Aorta (tissue), 5 donors: ENCODE measurements at places on chromosomes 2 and 18. TPM values are rescaled to one million over a fixed set of nuclear protein-coding genes. Genes with fewer than 3 reads are reported as not detected.

DNA sequence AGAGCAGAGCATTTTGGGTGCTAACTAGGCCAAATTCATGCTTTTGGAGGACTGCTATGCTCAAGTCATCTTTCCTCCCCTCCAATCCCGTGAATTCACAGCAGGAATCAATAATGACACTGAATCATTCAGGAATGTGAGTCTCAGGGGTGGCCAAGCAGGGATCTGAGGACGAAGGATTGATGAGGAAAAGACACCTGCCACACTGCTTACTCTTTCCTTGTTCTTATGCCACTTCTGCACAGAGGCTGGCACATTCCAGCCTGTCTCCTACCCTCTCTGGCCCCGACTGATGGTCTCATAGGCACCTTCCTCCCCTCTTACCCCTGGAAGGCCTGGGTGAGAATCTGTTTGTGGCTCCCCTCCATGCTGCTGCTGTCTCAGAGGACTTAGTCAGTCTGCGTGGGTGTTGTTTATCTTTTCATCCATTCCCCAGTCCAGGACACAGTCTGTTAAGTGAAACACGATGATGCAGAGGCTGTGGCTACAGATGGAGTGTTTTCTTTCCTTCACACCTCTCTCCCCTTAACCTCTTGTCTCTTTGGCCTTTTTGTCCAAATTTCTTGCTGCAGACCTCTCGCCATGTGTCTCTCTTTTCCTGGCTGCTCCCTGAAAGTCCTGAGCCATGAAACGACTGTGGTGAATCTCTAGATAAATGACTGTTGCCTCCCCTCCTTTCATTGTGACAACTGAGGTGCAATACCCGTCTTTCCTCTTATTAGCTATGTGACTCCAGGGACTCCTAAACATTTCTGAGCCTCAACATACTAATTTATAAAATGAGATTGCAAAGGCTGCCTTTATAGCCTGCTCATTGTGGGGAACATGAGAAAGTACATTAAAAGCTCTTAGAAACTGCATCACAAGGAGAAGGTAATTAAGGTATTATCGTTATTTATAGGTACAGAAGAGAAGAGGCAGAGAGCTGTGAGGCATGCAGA is 86.9 kb downstream of the RDH14 start:
- peaks cover 2% of the 10 kb centered on the region for H3K4me1 ChIP-seq
- H3K27me3 ChIP-seq, result no peaks in the 10 kb centered on the region
- DNase-seq, result no peak
- no peaks in the 10 kb centered on the region for H3K36me3 ChIP-seq
- H3K4me3 ChIP-seq, result no peak overlapping the region

The SP140 gene
- 0.15 TPM for polyA plus RNA-seq

DNA sequence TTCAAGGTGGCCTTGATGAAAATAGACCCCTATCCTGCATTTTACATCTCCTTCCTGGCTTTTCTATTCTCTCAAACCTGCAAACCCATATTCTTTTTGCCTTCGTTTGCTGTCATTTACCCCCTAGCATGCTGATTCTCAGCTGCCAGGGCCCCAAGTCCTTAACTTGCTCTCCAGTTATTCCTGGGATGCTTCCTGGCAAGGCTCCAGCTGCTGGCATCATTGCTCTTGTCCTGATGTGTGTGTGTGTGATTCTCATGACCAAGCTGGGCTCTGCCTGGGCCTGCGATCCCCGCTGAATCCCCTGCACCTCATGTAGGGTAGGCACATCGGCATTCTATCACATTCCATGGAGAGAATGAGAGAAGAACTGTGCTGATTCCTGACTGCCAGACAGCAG is 11.9 kb downstream of the NPAS2 start:
- H3K36me3 ChIP-seq, result no peaks in the 10 kb centered on the region
- H3K4me1 ChIP-seq, result no peaks in the 10 kb centered on the region
- no peak overlapping the region for H3K27ac ChIP-seq
- no peak for DNase-seq
- no peak overlapping the region for H3K4me3 ChIP-seq

DNA sequence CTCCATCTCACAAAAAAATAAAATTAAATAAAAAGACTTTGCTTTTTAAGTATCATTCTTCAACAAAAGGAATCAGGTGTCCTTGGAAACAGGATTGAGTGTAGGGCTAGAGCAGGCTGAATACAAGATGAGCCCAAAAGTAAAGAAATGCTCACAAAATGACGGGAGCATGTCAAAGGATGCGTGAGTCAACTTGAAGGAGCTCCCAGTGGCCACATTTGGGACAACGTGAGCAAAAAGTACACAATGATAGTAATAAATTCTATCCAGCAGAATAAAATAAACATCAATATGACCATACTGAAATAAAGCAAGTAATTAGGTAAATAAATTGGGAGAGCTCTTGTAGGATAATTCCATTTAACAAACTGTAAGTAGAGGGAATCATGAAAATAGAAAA is 220.7 kb downstream of the PHLPP1 start:
- H3K4me3 ChIP-seq, result no peak overlapping the region
- no peaks in the 10 kb centered on the region for H3K4me1 ChIP-seq
- H3K27ac ChIP-seq, result peak overlapping the region; percentile 93
- H3K27me3 ChIP-seq, result no peaks in the 10 kb centered on the region

DNA sequence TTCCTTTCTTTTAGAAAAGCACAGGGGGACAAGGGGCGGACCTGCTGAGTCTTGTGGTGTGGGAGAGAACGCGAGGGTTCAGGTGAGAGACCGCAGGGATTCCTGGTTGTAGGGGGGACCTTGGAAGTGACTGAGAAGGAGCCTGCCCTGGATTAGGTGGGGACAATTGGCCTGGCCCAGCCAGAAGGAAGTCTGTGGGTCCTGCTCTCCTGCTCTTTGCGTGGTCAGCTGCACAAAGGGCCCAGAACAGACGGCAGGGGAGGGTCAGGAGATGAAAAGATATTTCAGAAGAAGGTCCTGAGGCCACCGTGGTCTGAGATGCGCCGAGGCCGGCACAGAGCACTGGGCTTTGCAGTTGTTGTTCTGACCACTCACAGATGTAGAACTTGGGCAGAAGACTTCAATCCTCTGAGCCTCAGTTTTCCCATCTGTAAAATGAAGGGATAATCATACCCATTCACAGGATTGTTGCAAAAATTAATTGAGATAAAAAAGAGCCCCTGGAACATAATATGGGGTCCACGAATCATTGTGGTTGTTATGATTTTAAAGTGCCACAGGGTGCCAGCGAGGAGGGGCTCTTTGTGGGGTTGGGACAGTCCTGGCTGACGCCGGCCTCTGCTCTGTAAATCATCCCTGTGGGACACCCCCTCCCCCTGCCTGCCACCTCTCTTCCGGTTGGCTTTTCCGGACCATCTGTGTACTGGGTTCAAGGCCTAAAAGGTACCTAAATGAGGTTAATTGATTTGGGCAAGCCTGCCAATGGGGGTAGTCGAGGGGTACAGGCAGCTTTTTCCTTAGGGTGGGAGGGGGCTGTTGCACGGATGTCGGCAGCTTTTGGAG is 1.8 kb downstream of the LPIN1 start:
- no peak overlapping the region for H3K4me3 ChIP-seq
- no peaks in the 10 kb centered on the region for H3K27me3 ChIP-seq
- H3K27ac ChIP-seq, result no peak overlapping the region
- H3K36me3 ChIP-seq, result no peaks in the 10 kb centered on the region
- peaks cover 5% of the 10 kb centered on the region for H3K4me1 ChIP-seq
- no peak for DNase-seq

DNA sequence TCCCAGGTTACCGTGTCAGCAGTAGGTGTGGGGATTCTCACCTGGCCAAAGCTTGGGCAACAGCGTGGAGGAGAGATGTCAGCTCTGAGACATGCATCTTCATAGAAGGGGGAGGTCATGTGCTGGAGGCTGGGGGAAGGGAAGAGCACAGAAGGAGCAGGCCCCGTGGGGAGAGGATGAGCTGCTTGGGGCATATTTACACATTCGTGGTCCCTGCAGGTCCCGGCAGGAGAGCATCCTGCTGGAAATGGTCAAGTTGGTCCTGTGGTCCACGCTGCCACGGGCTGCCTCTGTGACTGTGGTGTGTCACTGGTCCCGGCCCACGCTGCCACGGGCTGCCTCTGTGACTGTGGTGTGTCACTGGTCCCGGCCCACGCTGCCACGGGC is 195.1 kb upstream of the TWIST2 start:
- no peaks in the 10 kb centered on the region for H3K27me3 ChIP-seq
- no peak for DNase-seq
- no peak overlapping the region for H3K4me3 ChIP-seq
- H3K27ac ChIP-seq, result no peak overlapping the region
- no peaks in the 10 kb centered on the region for H3K36me3 ChIP-seq

GRCh38 chr2:168140892-168141291 is 106.5 kb downstream of the STK39 start:
- no peaks in the 10 kb centered on the region for H3K27me3 ChIP-seq
- H3K4me3 ChIP-seq, result no peak overlapping the region
- H3K27ac ChIP-seq, result no peak overlapping the region
- DNase-seq, result no peak
- H3K4me1 ChIP-seq, result no peaks in the 10 kb centered on the region
- no peaks in the 10 kb centered on the region for H3K36me3 ChIP-seq

DNA sequence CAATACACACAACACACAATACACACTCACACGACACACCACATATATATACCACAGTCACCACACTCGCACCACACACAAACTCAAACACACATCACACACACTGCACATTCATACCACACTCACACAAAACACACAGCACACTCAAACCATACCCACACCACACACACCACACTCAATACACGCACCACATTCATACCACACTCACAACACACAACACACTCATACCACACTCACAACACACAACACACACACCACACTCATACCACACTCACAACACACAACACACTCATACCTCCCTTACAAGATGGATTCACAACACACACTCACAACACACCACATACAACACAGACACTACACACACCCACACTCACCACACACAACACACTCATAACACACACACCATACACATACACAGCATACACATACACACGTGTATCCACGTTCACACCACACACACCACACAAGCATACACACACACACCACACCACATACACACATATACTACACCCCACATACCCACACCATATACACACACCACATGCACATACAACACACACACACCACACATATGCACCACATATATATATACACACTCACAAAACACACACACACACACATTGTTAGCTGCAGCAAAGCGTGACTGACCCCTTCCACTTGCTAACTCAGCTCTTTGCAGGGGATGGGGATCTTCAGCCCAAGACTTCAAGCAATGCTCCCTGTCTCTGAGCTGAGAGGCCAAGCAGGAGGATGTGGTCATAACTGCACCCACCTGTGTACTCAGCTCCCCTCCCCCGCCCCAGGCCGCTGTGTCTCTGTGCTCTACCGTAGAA is 59.0 kb downstream of the SDC1 start:
- H3K27ac ChIP-seq, result no peak overlapping the region
- no peaks in the 10 kb centered on the region for H3K4me1 ChIP-seq
- H3K27me3 ChIP-seq, result no peaks in the 10 kb centered on the region
- no peaks in the 10 kb centered on the region for H3K36me3 ChIP-seq

The HOXD10 gene
- polyA plus RNA-seq, result not detected
